ENCODE measurements at places on chromosomes 6 and 20.

DNA sequence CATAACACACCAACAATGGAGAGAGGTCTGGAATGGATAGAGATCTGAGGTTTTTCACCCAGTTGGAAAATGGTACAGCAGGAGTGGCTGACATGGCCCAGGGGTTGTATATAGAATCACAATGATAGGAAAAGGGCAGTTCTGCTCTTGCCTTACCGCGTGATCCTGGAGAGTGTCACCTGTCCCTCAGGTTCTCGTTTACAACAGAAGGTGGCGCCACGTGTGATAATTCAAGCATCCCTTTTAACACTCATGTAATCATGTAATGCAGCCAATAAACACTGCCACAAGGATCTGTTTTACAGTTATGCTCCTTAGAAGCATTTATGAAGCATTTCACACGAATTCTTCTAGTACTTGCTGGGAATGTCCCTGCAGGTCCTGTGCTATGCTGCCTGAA, 12.9 kb upstream of the WFDC2 start:
- DNase-seq, result no peak

- DNase-seq, result no peak
These were observed 12.0 kb downstream of the TPX2 start for GRCh38 chr20:31751126-31751525.

GRCh38 chr20:40029589-40029988, 659.4 kb downstream of the MAFB start:
- no peak for DNase-seq

DNA sequence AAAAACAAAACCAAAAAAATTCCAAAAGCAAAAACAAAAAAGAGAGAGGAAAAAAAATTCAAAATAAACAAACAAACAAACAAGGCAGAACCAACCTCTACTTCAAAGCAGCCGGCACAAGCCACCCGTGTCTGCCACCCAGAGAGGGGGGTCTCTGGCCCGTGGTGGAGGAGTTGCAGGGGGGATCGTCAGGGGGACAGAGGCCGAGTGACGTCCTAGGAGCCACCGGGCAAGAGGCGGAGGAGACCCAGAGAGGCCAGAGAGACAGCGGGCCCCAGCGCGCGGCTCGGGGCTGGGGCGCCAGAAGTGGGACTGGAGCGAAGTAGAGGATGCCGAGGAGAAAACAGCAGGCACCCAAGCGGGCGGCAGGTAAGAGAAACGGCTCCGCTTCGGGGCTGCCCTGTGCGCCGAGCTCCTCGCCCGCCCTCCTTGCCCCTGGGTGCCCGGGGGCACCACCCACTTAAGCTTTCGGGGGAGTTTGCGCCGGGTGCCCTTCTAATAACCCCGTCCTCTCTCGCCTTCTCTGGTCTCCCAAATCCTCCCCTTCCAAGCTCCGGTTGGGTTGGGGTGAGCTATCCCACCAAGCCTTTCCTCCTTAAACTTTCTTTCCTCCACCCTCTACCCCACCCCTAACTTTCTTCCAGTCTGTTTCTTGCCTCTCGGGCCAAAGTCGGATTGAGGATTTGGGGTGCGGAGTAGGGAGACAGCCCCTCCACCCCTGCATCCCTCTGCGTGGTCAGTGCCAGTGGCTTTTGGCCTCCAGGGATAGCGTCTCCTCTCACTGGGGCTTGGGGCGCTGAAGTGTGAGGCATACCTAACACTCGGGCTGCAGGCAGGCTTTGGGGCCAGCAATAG, 1.0 kb downstream of the TSHZ2 start:
- peak; percentile 30 for DNase-seq

- DNase-seq, result no peak
These were observed 7.3 kb upstream of the NAA20 start for GRCh38 chr20:20009784-20010253.

DNA sequence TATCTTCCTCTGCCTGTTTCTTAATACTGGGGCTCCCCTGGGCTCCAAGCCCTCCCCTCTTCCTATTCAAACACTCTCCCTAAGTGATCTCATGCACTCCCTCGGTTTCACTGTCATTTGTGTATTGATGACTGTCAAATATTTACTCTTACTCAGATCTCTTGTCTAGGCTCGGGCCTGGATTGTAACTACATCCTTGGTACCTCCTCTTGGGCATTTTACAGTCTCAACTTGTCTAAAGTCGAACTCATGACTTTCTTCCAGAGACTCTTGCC, 189.4 kb upstream of the PRDM1 start:
- no peak for DNase-seq

DNA sequence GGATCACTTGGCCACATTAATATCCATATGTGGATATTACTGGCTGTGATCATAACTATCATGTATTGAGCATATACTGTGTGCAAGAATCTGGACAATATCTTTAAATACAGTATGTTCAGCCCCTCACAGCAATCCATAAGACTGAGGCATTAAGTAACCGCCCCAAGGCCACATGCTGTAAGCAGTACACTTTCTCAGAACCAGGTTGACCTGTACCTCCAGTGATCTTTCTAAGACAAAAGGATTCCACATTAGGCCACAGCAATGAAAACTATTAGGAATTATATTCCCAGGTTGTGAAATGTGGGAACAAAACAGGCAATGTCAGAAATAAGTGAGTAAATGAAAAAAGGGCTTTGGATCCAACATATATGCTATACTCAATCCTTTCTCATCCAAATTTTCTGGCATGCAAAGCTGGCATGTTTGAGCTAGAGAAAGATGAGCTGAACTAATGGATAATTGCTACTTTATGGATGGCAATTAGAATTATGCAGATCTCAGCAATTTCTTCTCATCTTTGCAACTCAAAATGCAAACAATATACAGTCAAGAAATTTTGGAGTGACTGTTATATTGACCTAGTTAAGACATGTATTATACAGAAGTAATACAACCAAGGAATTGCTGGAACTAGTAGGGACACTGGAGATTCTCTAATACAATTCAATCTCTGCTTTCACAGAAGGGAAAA, 86.9 kb downstream of the KIF6 start:
- no peak for DNase-seq

DNA sequence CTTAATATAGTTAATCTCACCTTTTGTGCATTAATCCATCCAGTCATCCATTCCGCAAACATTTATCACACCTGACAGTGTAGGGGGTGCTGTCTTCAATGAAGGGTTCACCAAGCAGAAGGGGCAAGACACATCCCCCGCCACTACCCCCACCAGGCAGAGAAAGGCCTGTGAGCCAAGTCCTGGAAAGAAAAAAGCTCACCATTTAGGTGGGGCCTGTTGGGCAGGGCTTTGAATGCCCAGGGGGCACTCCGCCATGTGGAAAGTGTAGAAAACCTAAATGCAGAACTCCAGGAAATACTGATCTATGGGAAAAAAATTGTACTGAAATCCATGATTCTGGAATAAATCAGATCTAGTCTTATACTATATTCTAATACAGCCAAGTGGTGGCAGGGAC, 4.8 kb upstream of the STX16 start:
- no peak for DNase-seq

- no peak for DNase-seq
These were observed 185.8 kb upstream of the CCN2 start for GRCh38 chr6:132136981-132137380.

DNA sequence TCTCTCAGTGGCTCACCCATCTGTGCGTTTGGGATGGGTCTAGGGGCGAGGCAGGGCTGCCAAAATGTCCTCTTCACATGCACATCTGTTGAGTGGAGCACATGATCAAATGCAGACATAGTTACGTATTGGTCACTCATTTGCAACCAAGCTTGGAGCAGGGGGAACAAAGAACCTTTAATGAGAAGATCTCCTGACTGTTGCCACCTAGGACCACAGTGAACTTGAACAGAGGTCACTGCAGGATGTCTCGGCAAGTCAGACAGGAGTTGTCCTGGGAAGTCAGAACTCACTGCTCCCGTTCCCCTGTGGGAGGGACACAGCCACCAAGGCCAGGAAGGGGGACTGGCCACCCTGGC, 73.4 kb downstream of the SSR1 start:
- DNase-seq, result no peak

GRCh38 chr20:52978851-52979250, 6.7 kb downstream of the TSHZ2 start:
- no peak for DNase-seq

DNA sequence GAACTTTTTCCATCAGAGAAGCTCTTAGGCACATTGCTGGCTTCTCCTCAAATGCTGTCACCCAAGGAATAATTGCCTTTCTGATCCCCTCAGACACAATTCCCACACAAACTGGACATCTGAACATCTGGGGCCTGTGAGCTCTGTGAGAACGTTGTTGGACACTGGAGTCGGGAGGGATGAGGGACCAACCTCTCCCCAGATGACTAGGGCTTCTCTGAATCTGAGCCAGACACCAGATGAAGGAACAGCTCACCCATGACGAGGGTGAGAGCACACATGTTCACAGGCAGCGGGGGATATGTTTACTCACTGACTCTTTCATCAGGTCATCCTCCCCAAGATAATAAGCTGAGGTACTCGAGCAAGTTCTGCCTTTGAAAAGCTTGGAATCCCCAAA, 283.9 kb upstream of the SUPT3H start:
- no peak for DNase-seq
